ENCODE measurements at places on chromosomes 7 and 10. TPM values are rescaled to one million over a fixed set of nuclear protein-coding genes. Genes with fewer than 3 reads are reported as not detected.

DNA sequence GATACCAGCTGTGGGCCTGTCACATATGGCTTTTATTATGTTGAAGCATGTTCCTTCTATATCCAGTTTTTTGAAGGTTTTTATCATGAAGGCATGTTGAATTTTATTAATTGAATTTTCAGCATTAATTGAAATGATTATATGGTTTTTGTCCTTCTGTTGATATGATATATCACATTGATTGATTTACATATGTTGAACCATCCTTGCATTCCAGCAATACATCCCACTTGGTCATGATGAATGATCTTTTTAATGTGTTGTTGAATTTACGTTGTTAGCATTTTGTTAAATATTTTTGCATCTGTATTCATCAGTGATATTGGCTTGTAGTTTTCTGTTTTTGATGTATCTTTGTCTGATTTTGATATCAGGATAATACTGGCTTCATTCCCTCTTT is 21.2 kb downstream of the PRSS37 start:
- peak; percentile 25 for DNase-seq
- H3K4me3 ChIP-seq = no peak overlapping the region
- no peaks in the 10 kb centered on the region for H3K27me3 ChIP-seq
- 0 out of 2 replicates have a peak, but pooled peaks cover 8% of the 10 kb centered on the region for H3K36me3 ChIP-seq
- no peaks in the 10 kb centered on the region for H3K4me1 ChIP-seq

DNA sequence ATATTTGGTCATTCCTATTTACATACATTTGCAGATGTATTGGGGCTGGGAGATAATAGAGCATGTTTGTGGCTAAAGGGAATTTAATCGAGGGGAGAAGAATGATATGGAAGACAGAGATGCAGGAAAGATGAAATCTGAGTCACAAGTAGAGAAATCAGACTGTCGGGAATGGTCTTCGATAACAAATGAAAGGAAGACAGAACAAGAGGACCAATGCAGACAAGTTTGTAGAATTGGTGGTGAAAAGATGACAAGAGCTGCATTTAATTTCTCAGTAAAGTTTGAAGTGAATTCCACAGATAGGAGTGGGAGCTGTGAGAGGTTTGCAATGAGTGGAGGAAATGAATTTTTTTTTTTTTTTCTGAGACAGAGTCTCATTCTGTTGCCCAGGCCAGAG is 60.0 kb downstream of the BRAF start:
- no peak overlapping the region for H3K4me3 ChIP-seq
- H3K27ac ChIP-seq = no peak overlapping the region
- no peaks in the 10 kb centered on the region for H3K4me1 ChIP-seq
- H3K36me3 ChIP-seq = no peaks in the 10 kb centered on the region
- DNase-seq = no peak

DNA sequence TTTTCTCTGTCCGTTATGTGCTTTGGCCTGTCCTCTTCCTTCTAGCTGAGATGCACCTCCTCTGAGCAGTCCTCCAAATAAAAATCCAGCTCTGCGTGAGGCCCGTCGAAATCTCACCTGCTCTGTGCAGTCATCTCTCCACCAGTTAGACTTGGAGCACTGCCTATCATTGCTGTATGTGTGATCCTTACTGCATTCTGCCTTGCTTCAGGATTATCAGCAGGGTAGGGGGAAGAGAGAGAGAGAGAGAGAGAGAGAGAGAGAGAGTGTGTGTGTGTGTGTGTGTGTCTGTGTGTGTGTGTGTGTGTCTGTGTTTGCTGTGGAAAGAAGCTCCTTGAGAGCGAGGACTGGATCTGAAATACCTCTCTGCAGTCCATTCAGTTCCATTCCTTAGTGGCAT is 129.4 kb downstream of the CCNY start:
- no peaks in the 10 kb centered on the region for H3K36me3 ChIP-seq
- peaks cover 26% of the 10 kb centered on the region for H3K4me1 ChIP-seq
- H3K27ac ChIP-seq = no peak overlapping the region
- H3K4me3 ChIP-seq = no peak overlapping the region
- no peaks in the 10 kb centered on the region for H3K27me3 ChIP-seq
- DNase-seq = no peak

The GPR15LG gene
- total RNA-seq = not detected

The TEX47 gene
- total RNA-seq = not detected

The ADAM12 gene
- total RNA-seq = 141 TPM

GRCh38 chr10:3980660-3981059 is 195.7 kb upstream of the KLF6 start:
- no peak for DNase-seq
- peaks cover 14% of the 10 kb centered on the region for H3K4me1 ChIP-seq
- H3K4me3 ChIP-seq = no peak overlapping the region
- H3K27me3 ChIP-seq = no peaks in the 10 kb centered on the region
- H3K27ac ChIP-seq = no peak overlapping the region

- peaks cover 14% of the 10 kb centered on the region for H3K4me1 ChIP-seq
- no peak for DNase-seq
- H3K27me3 ChIP-seq = no peaks in the 10 kb centered on the region
- H3K27ac ChIP-seq = no peak overlapping the region
- no peaks in the 10 kb centered on the region for H3K36me3 ChIP-seq
- H3K4me3 ChIP-seq = no peak overlapping the region
These were observed 600.6 kb downstream of the LRMDA start for GRCh38 chr10:76031769-76032699.

The LMOD2 gene
- not detected for total RNA-seq

The ACSM6 gene
- not detected for total RNA-seq

The CTNNA3 gene
- total RNA-seq = not detected

- H3K27ac ChIP-seq = no peak overlapping the region
- no peak for DNase-seq
- no peaks in the 10 kb centered on the region for H3K36me3 ChIP-seq
- H3K4me3 ChIP-seq = no peak overlapping the region
- H3K4me1 ChIP-seq = no peaks in the 10 kb centered on the region
These were observed 7.0 kb upstream of the PTPRE start for GRCh38 chr10:127899766-127900387.

DNA sequence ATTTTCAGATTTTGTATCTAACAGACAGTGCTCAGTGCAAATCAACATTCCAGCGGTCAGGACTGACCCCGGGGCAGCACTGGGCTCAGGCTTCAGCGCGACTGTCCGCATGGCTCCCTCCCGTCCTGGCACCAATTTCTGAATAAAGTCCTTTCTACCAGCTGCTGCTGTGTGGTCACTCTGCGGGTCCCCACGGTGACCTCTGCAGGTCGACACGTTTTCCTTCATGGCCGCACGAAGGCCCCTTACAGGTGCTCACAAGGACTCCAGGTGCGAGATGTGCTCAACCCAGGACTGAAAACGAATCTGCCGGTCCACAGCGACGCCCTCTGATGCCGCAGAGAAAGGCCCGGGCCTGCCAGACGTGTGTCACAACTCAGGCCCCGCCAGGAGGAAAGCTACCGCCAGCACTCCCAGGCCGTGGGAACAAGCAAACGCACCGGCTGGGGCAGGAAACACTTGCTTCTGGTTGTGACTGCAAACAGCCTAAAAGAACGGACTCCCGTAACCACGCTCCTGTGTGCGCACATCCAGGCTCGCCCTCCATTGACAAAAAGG is 3.7 kb upstream of the UTF1 start:
- H3K36me3 ChIP-seq = no peaks in the 10 kb centered on the region
- H3K4me3 ChIP-seq = no peak overlapping the region
- peaks cover 33% of the 10 kb centered on the region for H3K27me3 ChIP-seq
- peak; percentile 45 for DNase-seq
- H3K4me1 ChIP-seq = no peaks in the 10 kb centered on the region
- no peak overlapping the region for H3K27ac ChIP-seq

DNA sequence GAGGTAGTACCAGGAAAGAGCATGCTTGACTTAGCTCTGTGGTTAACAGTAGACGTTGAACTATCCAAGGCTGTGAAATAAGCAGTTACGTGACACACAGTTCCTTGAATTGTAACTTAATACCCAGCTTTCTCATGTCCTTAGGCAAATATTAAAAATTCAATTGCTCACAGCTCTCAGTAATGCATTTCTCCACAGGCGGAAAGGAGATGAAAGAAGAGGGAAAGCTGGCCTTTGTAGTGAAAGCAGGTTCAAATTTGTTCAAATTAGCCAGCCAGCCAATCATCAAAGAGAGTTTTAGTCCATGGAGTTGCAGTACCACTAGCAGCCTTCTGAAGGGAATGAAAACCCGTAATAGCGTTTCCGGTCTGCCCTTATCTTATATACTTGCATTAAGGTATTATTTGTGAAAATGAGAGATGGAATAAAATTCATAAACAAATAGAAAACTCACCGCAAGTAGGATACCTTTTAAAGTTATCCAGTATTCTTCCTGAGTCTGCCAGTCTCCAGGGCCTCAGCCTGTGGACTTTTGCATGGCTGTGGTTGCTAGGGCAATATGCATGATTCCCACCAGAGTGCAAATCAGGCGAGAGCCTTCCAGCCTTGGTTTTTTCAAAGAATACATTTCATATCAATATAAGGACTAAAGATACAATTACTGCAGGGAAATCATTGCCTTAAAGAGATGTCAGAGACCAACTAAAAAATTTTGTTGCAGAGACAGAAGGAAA is 795.5 kb downstream of the TNS3 start:
- no peaks in the 10 kb centered on the region for H3K36me3 ChIP-seq
- no peak overlapping the region for H3K4me3 ChIP-seq
- H3K27ac ChIP-seq = no peak overlapping the region

- H3K4me1 ChIP-seq = no peaks in the 10 kb centered on the region
- no peaks in the 10 kb centered on the region for H3K27me3 ChIP-seq
- H3K27ac ChIP-seq = no peak overlapping the region
- H3K4me3 ChIP-seq = no peak overlapping the region
- peak; percentile 28 for DNase-seq
These were observed 25.5 kb upstream of the C10orf67 start for GRCh38 chr10:23370106-23370505.

- no peaks in the 10 kb centered on the region for H3K4me1 ChIP-seq
- no peak for DNase-seq
- no peaks in the 10 kb centered on the region for H3K36me3 ChIP-seq
- no peaks in the 10 kb centered on the region for H3K27me3 ChIP-seq
- no peak overlapping the region for H3K27ac ChIP-seq
These were observed 146.4 kb upstream of the TMEM106B start for GRCh38 chr7:12064586-12065127.

DNA sequence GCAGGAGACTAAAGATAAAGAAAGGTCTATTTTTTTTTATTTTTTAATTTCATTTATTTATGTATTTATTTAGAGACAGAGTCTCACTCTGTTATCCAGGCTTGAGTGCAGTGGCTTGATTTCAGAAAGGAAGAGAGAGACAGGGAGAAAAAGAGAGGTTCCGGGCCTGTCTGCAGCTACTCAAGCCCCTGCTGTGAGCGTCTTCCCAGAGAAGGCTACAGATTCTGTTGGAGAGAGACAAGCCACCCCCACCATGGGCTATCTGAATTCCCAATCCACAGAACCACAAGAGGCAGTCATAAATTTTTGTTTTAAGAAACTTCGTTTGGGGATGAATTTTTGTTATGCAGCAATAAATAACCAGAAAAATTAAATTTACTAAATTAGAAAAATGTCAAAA is 68.1 kb downstream of the CALN1 start:
- H3K27ac ChIP-seq = no peak overlapping the region
- no peaks in the 10 kb centered on the region for H3K36me3 ChIP-seq
- no peaks in the 10 kb centered on the region for H3K27me3 ChIP-seq
- no peak overlapping the region for H3K4me3 ChIP-seq
- no peaks in the 10 kb centered on the region for H3K4me1 ChIP-seq
- DNase-seq = no peak

- H3K27me3 ChIP-seq = no peaks in the 10 kb centered on the region
- no peak overlapping the region for H3K27ac ChIP-seq
- H3K4me1 ChIP-seq = peaks cover 17% of the 10 kb centered on the region
These were observed 36.4 kb upstream of the INSIG1 start for GRCh38 chr7:155261031-155261985.

The OPALIN gene
- total RNA-seq = not detected

DNA sequence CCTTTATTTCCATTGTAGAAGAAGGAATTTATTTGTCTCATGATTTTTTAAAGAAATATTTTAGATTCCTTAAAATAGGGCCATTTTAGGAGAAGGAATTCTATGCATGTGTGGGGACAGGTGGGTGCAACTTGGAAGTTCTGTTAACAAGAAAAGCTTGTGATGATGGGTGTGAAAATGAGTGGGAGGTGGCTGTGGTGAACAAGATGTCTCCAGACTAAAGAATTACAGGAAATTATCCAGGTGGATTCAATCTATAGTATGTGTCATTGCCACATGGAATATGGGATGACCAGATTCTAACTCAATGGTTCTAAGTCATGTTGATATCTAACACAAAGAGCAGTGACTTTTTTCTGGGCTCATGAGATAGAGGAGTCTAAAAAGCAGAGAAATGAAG is 229.6 kb upstream of the IGFBP3 start:
- DNase-seq = peak; percentile 40
- H3K4me3 ChIP-seq = no peak overlapping the region
- peaks cover 41% of the 10 kb centered on the region for H3K4me1 ChIP-seq
- no peaks in the 10 kb centered on the region for H3K27me3 ChIP-seq
- H3K36me3 ChIP-seq = no peaks in the 10 kb centered on the region

The EPC1 gene
- 19.1 TPM for total RNA-seq

GRCh38 chr7:149454006-149454405 is 6.9 kb downstream of the ZNF777 start:
- H3K36me3 ChIP-seq = peaks cover 25% of the 10 kb centered on the region
- no peak overlapping the region for H3K27ac ChIP-seq
- 0 out of 2 replicates have a peak, but pooled peaks cover 3% of the 10 kb centered on the region for H3K4me1 ChIP-seq
- no peak for DNase-seq
- H3K27me3 ChIP-seq = no peaks in the 10 kb centered on the region
- H3K4me3 ChIP-seq = no peak overlapping the region

- H3K4me3 ChIP-seq = no peak overlapping the region
- DNase-seq = no peak
- H3K27ac ChIP-seq = no peak overlapping the region
- no peaks in the 10 kb centered on the region for H3K36me3 ChIP-seq
- H3K4me1 ChIP-seq = no peaks in the 10 kb centered on the region
These were observed 975.8 kb upstream of the LRRTM3 start for GRCh38 chr10:65950075-65950474.

GRCh38 chr7:103632972-103633371 is 187.0 kb upstream of the SLC26A5 start:
- peak; percentile 62 for DNase-seq
- H3K36me3 ChIP-seq = no peaks in the 10 kb centered on the region
- peaks cover 43% of the 10 kb centered on the region for H3K4me1 ChIP-seq
- H3K4me3 ChIP-seq = no peak overlapping the region

- H3K4me3 ChIP-seq = no peak overlapping the region
- no peak overlapping the region for H3K27ac ChIP-seq
- H3K4me1 ChIP-seq = no peaks in the 10 kb centered on the region
- no peaks in the 10 kb centered on the region for H3K36me3 ChIP-seq
These were observed 151.3 kb downstream of the COBL start for GRCh38 chr7:51165337-51165736.

- no peak overlapping the region for H3K4me3 ChIP-seq
- DNase-seq = peak; percentile 23
- peaks cover 7% of the 10 kb centered on the region for H3K4me1 ChIP-seq
- no peaks in the 10 kb centered on the region for H3K36me3 ChIP-seq
- no peak overlapping the region for H3K27ac ChIP-seq
These were observed 14.5 kb downstream of the ADK start for GRCh38 chr10:74165530-74165901.
